ENCODE measurements at places on chromosomes 6 and 20.

- no peak for DNase-seq
Observed at GRCh38 chr6:20467437-20467836, 65.8 kb downstream of the E2F3 start.

DNA sequence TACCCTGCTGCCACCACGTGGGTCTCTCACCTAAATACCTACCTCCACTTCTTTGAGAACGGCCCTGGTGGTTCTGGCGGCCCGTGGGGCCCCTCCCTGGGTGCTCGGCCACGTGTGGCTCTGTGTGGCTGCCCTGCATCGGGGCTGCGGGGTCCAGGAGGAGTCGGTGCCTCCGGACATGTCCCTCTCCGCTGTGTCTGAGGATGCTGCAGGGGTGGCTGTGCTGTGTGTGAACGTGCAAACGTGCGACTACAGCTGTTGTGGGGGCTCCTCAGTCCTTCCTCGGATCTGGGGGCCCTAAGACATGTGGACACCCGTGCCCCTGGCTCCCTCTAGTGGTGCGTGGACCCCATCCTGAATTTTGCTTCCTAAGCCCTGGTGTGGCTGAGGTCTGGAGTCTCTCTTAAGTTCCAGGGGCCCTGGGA lies 691.8 kb downstream of the QKI start:
- no peak for DNase-seq

GRCh38 chr6:110295451-110296165 lies 62.5 kb downstream of the METTL24 start:
- no peak for DNase-seq

GRCh38 chr20:21396599-21397340 lies 556 bp downstream of the NKX2-4 start:
- DNase-seq: no peak

- no peak for DNase-seq
Observed at GRCh38 chr6:91569071-91569470, 982.2 kb upstream of the MAP3K7 start.

DNA sequence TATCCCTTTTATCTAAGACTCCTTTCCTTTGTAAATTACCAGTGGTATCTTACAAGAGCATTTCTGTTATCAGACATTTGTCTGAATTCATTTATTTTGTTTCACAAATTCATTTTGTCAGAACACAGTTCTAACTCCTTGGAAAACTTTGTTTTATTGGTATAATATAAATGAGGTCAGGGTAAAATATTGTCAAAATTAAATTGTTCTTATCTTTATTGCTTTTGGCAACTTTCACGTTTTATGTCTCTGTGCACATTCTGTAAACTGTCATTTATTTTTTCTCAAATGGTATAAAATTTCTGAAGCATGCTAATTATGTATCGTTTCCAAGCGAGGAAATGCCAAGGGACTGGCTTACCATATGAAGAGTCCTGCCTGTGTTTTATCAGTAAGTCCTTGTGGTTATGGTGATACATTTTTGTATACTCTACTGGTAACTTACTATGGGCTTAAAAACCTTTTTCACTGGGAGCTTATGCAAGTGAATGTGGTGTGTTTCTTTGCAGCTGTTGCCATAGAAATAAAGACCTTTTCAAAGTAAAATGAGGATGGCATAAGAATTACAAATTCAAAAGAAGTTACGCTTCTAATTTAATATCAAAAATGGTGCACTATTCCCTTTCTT lies 214.2 kb downstream of the COL19A1 start:
- no peak for DNase-seq

- peak; percentile 49 for DNase-seq
Observed at GRCh38 chr6:84033523-84034451, at the start of gene MRAP2. MRAP2 (plus strand) TSS chr6:84033772; CDS start chr6:84055319, 21,547 bp downstream.

GRCh38 chr20:48620507-48621375 lies 207.1 kb downstream of the PREX1 start:
- peak; percentile 96 for DNase-seq

DNA sequence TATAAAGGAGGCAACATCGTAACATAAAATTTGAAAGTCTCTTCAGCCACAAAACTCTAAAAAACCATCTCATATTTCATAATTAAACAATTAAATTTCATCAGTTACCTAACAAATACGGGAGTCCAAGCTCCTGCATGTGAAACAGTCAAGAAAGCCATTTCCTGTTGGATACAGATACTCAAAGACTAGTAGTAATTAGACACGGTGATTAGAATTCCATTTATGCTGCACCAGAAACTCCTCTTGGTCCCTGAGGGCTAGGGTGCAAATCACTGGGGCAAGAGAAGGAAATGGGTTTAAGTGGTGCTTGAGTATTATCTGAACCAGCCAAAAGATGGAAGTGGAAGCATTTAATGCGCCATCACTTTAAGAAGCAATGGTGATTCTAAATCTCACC lies 27.4 kb downstream of the TRAM2 start:
- DNase-seq: no peak

- peak; percentile 61 for DNase-seq
Observed at GRCh38 chr6:70221025-70221714, 81.7 kb downstream of the COL9A1 start.

- no peak for DNase-seq
Observed at GRCh38 chr20:4951299-4951698, 50.0 kb downstream of the SLC23A2 start.

- peak; percentile 12 for DNase-seq
Observed at GRCh38 chr20:2751878-2752566, 48.4 kb downstream of the CPXM1 start.

GRCh38 chr6:142699391-142699790 lies 245.6 kb downstream of the HIVEP2 start:
- no peak for DNase-seq

DNA sequence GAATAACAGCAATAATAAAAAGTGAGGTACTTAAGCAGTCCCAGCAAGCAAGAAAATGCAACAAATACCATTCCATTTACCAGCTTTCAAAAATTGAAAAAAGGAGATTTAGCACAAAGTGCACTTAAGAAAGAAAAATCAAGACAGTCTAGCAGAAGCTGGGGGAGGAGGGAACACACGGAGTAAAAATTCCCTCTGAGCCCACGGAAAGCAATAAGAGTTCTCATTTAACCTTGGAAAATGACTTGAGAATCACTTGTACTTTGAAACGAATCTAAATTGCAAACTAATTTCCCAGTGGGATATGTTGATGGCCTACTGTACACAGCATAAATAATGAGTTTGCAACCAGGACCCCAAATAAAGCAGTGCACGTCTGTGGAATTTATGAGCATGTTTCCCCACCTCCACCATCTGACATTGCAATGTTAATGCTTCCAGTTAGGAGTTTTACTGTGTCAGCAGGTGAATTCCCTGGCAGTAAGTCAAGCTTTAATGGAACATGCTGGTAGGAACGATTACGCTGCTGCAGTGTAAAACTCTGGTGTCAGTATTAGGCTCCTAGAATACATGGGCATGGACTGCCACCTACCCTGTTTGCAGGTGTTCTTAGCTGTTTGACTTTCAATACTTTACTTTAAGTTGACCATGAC lies 386.8 kb downstream of the HDGFL1 start:
- peak; percentile 85 for DNase-seq

DNA sequence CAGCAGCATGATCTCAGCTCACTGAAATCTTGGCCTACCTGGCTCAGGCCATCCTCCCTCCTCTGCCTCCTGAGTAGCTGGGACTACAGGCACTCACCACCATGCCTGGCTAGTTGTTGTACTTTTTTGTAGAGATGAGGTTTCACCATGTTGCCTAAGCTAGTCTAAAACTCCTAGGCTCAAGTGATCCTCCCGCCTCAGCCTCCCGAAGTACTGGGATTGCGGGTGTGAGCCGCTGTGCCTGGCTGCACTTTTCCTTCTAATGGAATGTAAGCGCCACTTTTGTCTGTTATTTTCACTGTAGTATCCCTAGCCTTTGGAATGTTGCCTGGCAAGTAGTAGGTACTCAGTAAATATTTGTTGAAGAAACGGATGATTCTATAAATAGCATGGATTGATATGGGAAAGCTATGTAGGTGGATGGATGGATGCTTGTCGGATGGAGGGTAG lies 10.4 kb upstream of the TRIB3 start:
- no peak for DNase-seq

- DNase-seq: peak; percentile 8
Observed at GRCh38 chr6:3396503-3397180, 60.2 kb downstream of the SLC22A23 start.

GRCh38 chr6:108801366-108801765 lies 46.9 kb upstream of the ARMC2 start:
- peak; percentile 65 for DNase-seq

Data from NCI-H2171 treated with DMSO at 0.1 percent for 48 hours (cell line).